T-helper 17 cell (primary cell): ENCODE measurements at places on chromosomes 4 and X.
A peak's percentile ranks its signal among the peaks of the same experiment; 100 is the strongest.

- DNase-seq = no peak
These were observed 7.1 kb upstream of the ELF2 start for GRCh38 chr4:139184129-139184528.

GRCh38 chr4:107863850-107864371 lies 39.2 kb downstream of the SGMS2 start:
- DNase-seq = no peak

DNA sequence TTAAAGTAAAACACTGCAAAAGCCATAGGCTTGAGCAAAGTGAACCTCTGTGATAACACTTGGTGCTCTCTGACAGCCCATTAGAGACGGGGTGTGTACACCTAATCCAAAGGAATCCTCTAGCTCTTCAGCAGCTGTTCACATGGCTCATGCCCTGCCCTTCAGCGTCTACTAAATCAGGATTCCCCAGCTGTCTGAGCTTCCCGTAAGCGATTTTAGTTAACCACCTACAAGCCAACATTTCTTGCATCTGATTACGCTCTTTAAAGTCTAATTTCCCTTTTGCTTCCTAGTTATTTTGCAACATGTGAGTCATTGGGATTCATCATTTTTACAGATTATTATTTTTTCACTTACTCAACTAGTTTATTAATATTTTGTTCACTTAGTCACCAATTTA lies 6.5 kb downstream of the DMD start:
- no peak for DNase-seq

GRCh38 chr4:145179281-145179860 lies 1.0 kb downstream of the OTUD4 start:
- peak; percentile 51 for DNase-seq

DNA sequence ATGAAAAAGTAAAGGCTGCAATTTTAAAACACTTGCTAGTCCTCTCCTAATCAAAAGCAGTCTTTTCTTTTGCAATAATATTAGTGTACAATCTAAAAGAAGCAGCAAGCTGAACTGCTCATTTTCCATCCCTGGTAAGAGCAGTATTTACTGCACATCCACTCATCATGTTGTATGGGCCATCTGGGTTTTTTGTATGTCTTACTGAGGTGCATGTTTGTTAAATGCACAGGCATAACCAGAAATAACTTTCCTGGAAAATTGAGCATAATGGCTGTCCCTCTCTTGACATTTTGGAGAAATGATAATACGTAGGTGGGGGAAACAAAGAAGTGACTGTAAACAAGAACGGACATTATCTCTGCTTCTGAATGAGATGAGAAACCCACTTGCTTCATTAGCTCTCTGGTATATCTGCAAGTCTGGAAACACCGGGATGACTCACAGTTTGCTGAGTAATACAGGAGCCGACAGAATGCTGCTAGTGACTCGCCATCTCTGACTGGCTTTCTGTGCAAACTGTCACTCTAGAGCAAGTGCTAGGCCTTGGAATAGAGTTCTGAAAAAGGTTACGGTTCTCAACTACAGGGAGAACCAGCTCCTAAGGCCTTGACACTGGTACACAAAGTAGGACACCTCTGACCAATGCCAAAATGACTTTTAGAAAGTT lies 85.7 kb upstream of the MTM1 start:
- no peak for DNase-seq

GRCh38 chr4:53653484-53654053 lies 62.3 kb upstream of the LNX1 start:
- DNase-seq = no peak

DNA sequence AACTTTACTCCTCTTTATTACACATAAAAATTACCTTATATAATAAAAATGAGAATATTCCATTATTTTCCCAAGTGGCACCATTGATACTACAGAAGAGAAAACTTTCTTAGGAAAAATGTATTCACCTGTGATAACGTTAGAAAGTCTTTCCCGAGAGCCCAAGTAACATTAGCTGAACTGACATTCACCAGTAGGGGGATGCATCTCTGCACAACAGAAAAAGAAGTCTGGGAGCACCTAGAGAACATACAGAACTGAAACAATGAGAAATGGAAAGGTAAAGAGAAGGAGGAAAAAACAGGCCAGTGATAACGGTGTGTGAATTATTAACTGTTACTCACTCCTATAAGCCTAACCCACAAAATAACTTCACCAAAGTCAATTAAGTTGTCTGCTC lies 423.3 kb downstream of the CENPC start:
- DNase-seq = no peak

GRCh38 chr4:66433706-66434105 lies 763.4 kb upstream of the EPHA5 start:
- DNase-seq = no peak

- no peak for DNase-seq
These were observed 92.0 kb upstream of the TEX13D start for GRCh38 chrX:124240422-124240821.

GRCh38 chrX:42754115-42754514 lies 23.8 kb downstream of the PPP1R2C start:
- DNase-seq = no peak

GRCh38 chrX:77433001-77433400 lies 14.2 kb upstream of the FGF16 start:
- DNase-seq = no peak

DNA sequence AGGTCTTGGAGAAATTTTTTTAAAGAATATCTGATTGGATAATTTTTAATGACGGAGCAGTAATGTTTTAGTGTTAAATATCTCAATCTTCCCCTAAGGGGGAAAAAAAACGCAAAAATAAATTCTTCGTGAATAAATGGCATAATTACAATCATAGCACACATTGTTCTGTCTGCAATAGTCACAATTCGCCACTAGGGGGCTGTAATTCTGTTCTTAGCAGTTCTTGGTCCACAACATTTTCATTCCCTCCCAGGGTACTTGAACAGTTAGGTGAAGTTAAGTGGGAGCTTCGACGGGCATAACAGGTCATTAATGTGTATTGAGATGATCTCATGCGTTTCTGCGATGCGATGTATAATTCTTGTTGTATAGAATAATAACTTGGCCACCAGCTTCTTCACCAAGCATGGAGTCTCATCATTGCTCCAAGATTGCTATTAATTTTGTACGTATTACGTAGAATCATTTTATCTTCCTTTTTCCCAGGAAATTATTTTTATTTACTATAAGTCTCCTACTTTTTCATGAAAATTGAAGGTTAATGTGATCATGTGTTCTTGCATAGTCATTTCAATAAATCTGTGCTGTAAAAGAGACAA lies 27.2 kb downstream of the HTR2C start:
- no peak for DNase-seq

DNA sequence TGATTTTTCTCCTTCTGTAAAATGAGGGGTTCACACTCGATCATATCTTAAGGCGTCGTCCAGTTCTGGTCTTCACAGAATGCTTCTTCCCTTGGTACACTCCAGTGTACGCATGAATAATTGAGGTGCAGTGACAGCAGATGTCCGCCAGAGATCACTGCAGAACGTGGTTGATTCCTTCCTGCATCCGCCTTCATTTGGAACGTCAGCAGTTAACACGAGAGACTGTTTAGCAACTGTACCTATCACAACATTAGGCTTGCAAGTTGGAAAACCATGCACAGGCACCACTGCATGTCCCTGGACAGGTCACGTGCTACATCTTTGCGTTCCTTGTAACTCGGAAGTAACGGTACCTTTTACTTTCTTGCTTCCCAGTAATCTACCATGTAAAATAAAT lies 66.0 kb upstream of the GEMIN8 start:
- DNase-seq = peak; percentile 16

- no peak for DNase-seq
These were observed 111.1 kb downstream of the SH3RF1 start for GRCh38 chr4:169159624-169160171.

DNA sequence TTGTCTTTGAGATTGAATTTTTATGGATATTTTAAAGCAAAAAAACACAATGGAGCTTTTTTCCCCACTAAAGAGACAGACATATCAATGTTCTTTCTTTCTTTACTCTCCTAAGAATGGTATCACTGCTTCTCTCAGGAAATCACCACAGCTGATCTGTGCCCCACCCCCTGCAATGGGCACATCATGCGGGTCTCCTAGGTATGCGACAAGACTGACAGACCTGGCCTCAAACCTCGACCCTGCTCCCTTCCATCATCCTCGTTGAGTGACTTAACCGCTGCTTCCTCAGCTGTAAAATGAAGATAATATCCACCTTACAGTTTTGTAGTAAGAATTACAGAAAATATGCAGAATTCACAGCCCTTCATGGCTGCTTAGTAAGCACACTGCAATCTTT lies 58.3 kb downstream of the LEF1 start:
- no peak for DNase-seq

DNA sequence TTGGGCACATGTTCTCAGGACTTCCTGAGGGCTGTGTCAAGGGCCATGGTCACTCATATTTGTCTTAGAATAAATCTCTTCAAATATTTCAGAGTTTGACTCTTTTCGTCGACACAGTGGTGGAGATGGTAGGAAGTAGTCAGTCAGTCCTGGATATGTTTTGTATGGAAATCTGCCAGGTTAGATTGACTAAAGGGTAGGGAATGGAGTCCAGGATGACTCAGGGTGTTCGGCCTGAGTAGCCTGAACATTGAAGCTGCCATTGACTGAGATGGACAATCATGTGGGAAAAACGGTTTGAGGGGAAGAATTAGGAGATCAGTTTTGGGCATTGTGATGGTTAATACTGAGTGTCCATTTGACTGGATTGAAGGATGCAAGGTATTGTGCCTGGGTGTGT lies 177.1 kb upstream of the CENPE start:
- DNase-seq = no peak

GRCh38 chr4:1031956-1032795 lies 20.8 kb downstream of the FGFRL1 start:
- no peak for DNase-seq

- DNase-seq = no peak
These were observed 68.5 kb downstream of the BMPR1B start for GRCh38 chr4:94826206-94826605.

DNA sequence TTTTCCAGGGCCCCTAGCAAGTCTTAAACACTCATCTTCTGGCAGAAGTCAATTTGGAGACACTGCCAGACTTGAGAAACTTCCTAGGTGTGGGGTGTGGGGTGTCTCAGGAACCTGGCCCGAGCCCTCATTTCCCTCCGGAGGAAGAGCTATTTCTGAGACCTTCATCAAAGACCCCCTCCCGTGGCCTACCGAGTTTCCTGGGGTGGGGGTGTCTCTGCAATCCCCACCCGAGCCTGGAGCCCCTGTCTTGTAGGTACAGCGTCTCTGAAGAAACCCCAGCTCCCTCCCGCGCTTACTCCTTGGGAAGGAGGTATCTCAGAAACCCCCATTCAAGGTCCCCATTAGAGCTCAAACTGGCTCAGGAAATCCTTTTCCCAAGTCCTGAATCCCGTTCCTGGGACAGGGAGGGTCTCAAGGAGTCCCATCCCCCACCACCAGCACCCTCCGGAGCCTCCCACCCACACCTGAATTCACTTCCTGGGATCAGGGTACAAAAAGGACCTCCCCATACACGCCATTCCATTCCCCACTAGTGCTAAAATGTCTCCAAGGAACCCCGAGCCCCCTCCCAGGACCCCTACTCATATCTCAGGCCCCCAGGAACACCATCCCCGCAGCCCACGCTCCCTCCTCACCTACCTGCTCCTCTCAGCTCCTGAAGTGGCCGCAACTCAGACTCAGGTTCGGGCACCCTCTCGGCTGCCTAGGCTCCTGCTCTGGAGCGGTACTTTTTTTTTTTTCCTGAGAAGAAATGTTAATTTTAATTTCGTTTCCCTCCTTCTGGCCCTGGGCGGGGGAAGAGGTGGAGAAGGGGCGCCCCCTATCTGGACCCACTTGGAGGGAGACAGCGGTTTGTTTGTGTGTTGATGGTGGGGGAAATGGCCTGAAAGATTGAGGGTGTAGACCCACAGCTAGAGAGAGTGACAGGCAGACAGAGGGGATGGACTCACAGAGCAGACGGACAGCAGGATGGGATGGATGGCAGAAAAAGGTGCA lies 1.1 kb downstream of the SLC38A5 start:
- DNase-seq = no peak

DNA sequence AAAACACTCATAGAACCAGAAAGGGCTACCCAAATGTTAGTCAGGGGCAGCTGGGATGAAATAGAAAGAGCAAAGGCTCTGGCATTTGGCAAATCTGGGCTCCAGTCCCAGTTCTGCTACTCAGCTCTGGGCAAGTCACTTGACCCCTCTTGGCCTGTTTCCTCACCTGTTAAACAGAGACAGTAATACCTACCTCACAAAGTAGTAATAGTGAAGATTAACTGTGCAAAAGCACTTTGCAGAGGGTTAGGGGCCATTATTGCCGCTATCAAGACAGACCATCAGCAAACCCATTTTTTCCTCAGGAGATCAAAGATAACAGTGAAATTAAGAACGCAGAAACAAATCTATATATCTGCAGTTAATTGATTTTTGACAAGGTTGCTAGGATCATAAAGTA lies 20.6 kb downstream of the ZBTB33 start:
- DNase-seq = no peak

DNA sequence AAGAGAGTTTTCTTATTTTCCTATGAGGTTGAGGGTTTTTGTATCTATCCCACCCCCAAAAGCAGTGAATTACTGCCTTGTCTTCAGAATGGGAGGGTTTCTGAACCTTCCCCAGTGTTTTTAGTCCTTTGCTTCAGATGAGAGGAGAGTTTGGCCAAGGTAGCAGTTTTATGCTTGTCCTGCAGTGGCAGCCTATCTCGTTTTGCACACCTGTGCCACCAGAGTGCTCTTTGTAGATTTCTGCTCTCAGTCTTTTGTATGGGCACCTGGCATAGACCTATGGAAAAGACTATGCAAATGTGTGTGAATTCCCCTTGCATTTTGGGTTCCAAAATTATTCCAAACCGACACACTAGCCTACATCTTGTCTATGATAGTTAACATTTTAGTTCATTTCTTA lies 5.8 kb downstream of the TBC1D19 start:
- no peak for DNase-seq

- no peak for DNase-seq
These were observed 282.4 kb downstream of the NR3C2 start for GRCh38 chr4:148159793-148160192.

- no peak for DNase-seq
These were observed 107.8 kb upstream of the CBLL2 start for GRCh38 chrX:22164770-22165388.
